Activated T-cell treated with anti-CD3 and anti-CD28 coated beads, Interleukin-2, amount 50 U/mL, for 72 hours (primary cell): ENCODE measurements at places on chromosomes 7 and 10.
A peak's percentile ranks its signal among the peaks of the same experiment; 100 is the strongest.

DNA sequence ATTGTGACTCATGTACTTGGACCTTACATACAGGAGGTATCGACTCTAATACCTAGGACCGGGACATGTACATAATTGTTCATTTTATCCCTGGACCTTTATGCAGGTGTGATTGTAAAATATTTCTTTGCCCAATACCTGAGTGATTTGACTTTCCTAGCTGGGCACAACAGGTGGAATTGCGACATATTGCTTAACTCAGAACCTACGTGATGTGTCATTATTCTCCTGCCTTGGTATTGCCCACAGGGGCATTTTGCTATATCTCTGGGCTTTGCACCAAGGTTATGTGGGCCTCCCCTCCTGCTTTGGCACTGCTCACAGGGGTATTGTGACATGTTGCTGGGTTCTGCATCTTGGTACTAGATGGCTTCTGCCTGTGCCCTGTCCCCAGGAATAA, 23.9 kb upstream of the ZNF107 start:
- no peak for DNase-seq

DNA sequence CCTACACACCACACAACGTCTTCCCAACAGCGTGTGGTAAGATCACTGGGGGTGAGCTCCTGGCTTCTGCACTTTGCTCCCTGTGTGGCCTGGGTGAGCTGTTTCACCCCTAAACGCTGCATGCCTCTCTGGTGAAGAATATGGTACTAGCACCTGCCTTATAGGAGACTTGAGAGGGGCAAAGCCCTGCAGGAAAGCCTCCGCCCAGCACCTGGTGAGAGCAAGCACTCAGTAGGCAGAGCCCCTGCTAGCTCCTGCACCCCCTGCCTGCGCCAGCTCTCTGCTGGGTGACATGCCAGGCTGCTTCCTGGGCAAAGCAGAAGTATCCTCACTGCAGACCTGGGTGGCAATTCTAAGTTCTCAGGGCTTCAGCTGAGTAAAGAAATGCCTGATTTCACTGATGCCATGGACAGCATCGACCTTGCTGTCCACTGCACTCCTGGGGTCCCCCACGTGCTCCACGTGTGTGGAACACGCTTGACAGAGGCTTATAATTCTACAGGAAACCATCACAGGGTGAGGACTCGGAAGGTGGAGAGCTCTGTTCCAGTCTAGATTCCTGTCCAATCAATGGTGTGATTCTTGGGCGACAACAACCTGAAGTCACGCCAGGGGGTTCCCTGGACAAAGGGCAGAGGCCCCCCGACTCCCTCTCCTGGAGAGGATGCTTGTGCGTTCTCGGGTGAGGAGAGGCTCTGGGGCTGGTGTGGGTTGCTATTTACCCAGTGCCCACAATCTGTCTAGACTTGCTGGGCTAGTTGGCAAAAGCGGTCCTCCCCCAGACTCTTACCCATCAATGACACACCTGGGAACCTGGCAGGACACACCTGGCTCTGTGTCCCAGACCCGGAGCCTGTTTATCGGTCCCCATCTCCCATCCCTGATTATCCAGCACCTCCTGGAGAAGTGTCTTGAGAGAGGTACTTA, 5.0 kb upstream of the CALML5 start:
- no peak for DNase-seq

GRCh38 chr7:95886501-95887090, 114.2 kb downstream of the DYNC1I1 start:
- DNase-seq: no peak

DNA sequence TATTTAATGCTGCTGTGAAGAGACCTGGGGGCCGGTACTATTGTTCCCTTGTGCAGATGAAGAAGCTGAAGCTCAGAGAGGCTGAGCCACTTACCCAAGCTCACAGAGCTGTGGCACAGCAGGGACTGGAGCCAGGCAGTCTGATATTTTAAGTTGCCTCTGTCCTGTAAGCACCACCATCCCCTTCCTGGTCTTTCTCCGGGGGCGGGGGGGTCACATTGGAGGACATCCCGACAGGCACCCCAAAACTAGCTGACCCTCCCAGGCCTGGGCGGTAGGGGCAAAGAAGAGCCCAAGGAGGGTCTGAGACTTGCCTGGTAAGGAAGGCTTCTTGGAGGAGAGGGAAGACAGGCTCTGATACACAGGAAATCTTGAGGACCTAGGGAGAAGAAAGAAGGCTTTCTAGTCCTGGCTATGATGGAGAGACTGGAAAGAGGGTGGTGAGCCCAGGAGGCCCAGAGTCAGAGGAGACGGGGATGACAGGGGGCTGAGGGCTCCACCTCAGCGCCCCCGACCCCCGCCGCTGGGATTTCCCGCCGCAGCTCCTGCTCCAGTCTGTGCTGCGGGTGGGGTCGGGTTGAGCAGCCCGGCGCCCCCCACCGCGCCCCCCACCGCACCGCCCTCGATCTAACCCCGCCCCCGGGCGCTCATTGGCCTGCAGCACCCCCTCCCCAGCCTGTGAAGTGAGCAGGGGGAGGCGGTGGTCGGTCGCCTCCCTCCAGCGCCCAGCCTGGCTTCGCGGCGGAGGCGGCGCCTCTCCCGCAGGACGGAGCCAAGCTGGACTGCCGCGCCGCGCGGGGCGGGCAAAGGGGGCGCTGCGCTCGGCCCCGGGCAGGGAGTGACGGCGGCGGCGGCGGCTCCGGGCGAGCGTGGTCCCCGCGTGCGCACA, at the start of gene ADCYAP1R1:
TSS of gene ADCYAP1R1 (plus strand) at position 711 of the 889 bp plus-strand sequence. CDS start 10,957 bp downstream, outside the sequence.
- DNase-seq: no peak

GRCh38 chr7:140078392-140078791, 15.6 kb upstream of the PARP12 start:
- no peak for DNase-seq

DNA sequence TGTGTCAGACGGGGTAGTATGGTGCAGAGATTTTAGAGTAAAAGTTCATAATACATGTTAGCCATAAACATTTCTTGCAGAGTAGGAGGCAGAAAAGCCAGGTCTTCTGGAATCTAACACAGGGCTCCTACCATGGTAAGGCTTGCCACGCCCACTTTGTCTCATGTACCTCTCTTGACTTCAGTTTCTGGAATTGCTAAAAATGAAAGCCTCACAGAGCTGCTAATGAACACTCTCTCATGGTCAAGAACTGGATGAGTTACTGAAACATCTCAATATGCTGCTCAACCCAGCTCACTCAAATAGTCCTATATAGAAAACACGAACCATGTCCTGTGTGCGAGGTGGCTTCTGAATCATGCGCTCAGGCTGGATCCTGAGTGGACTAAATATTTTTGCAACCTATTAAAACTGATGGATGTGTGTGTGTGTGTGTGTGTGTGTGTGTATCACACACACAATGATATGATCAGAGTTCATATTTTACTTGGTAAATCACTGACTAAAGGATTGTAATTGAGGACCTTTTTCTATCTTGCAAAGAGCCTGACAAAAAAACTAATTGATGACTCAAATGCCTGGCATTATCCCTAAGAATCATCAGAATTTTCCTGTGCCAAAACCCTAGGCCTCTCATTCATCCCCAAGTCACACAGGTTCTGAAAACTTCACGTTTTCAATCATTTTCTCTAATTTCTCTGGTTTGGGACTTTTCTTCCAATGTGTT, 1306.6 kb downstream of the XPNPEP1 start:
- DNase-seq: no peak

DNA sequence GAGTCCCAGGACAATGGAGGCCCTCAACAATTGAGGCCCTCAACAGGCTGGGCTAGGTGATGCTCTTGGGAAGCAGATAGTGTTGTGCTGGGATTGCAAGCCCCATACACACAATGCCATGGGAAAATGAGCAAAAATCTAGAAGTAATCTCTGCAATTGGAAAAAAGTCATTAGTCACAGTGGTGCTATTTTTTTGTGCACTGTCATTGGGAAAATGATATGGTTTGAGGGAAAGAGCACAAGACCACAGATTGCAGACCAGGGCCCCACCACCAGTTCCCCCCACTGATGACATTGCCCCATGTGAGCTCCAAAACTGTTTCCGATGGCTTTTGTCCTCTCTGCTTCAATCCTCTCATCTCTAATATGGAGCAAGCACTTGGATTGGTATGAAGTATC, 1.9 kb downstream of the KCTD7 start:
- DNase-seq: no peak

- peak; percentile 50 for DNase-seq
Observed at GRCh38 chr10:99612167-99612831, 7.9 kb downstream of the SLC25A28 start.

- DNase-seq: no peak
Observed at GRCh38 chr7:156746891-156747290, 106.3 kb downstream of the RNF32 start.

DNA sequence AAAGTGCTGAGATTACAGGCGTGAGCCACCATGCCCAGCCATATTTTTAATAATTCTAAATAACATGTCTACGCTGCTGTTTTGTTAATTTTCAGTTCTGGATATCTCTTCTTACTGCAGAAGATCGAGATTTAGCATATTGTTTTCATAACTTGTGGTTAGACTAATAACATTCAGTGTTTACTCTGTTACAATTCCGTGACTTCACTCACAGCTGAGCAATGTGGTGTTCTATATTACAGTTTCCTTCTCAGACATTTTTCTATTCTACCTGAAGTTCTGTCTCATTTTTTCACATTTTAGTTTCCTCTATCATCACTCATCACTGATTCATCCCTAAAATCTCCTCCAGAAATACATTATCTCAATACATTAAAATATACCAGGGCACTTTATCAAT, 10.9 kb downstream of the RNF32 start:
- DNase-seq: no peak

DNA sequence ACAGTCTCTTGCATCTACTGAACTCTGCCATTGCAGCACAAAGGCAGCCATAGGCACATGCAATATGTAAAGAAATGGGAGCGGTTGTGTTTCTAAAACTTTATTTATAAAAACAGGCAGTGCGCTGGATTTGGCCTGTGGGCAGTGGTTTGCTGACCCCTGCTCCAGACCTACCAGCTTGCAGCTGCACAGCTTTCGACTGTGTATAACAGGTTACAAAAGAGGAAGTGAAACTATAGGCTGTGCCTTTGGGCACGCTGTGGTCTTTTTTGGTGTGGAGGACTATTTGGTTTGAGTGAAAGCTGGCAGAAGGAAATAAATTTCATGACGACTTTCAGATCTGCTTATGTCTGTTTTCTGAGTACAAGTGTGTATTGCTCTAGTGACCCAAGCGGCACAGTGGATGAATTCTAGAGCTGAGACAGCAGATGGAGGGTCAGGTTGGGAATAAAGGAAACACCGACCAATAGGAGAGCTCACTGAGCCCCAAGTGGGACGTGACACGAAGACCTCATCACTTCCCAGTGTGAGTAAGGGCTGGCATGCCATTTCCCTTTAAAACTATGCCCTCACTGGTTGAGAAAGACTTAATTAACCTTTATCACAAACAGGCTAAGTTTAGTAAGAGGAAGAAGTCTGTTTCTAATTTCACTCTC, 152.7 kb downstream of the ANK3 start:
- DNase-seq: no peak

DNA sequence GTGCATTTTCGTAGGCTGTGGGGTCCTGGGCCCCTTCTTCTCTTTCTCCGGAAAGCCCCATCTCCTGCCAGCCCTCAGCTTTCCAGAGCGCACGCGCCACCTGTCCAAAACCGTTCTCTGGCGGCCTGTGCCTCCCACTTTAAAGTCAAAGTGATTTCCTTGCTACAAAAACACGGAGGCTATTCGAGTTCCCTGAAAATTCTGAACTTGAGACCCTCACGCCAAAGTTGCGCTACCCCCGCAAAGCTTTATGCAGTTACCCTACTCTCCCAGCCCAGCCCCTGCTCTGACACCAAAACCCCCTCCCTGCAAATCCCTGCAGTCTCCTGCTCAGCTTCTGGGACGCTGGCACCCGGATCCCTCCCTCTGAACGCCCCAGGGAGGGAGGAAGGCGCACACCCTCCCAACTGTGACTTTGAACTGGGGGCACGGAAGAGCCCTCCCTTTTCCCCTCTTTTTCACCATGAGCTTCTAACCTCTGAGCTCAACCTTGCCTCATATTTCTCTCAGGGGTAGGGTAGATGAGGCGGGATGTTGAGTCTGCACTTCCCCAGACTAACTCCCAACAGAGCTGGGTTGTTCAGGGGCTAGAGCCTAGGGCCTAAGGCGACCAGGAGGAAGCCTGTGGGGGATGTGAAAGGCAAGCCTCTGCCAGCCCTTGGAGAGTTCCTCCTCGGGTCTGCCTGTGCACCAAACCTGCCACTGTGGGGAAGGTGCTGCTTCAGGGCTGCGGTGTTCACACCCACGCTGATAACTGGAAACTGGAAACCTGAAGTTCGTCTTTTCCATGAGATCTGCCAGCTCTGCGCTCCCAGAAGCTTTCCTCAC, 2.7 kb upstream of the PAX4 start:
- DNase-seq: no peak

DNA sequence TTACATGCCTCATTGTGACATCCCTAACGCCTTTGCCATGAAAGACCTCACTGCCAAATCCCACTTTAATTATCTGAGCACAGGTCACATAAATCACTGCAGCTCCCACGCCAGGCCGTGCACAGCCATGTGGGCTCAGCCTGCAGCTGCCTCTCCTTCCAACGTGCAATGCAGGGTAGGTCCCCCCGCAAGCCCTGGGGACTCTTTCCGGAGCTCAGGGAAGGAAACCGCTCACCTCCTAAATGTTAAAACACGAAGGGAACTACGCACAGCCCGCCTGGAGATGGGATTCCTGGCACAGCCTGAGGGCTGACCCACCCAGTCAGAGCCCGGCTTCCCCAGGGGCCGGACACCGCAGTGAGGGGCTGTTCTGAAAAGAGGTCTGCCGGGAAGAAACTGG, 128.0 kb downstream of the MAD1L1 start:
- DNase-seq: no peak

DNA sequence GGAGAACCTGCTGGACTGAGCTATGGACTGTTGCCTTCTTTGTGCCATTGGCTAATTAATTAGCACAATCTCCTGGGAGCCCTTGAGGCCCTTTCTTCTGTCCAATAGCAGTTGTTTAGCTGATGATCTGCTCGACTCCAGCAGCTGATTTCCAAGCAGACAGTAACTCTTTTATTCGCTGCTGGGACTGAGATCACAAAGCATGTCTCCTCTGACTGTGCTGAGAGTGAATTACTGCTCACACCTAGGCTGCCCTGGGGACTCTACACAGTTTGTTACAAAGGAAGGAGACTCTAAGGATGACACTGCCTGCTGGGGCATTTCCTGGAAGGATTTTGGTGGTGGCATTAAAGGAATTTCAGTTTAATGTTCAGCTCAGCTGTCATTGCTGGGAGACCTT, 31.4 kb downstream of the CASP7 start:
- no peak for DNase-seq

DNA sequence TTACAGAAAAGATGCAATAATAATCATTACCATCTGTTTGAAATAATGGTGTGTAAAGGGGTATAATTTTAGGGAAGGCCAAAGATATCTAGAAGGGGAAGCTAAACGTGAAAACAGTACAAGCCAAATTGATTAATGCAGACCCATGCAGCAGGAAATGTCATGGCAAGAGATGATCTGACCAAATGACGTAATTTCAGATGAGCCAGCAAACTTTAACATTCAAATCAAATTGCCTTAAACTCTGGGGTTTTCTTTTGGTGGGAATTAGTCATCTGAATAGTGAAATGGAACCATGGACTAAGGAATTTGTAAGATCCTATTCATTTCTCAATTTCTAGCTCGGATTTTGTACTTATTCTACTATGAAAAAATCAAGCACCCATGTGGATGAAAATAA, 21.4 kb upstream of the SCIN start:
- DNase-seq: no peak

- no peak for DNase-seq
Observed at GRCh38 chr7:25840209-25840792, 311.7 kb upstream of the NFE2L3 start.

GRCh38 chr7:108385834-108386422, 70.3 kb downstream of the NRCAM start:
- DNase-seq: no peak
